ENCODE measurements at places on chromosomes 5 and 9. TPM values are rescaled to one million over a fixed set of nuclear protein-coding genes. Genes with fewer than 3 reads are reported as not detected.

Gene RACK1
- total RNA-seq: 1,089 TPM

Gene PFDN1
- 37.6 TPM for total RNA-seq

Gene TEK
- total RNA-seq: not detected

Gene SPATA9
- total RNA-seq: 2.0 TPM

Gene SLC36A3
- not detected for total RNA-seq

Gene ZFP2
- 0.54 TPM for total RNA-seq

Gene VCAN
- total RNA-seq: 2.3 TPM

Gene DMRT3
- not detected for total RNA-seq

Gene SLC28A3
- total RNA-seq: 0.16 TPM

GRCh38 chr5:1090538-1090937 is 21.3 kb downstream of the SLC12A7 start:
- peaks cover 2% of the 10 kb centered on the region for H3K36me3 ChIP-seq
- no peaks in the 10 kb centered on the region for H3K27me3 ChIP-seq
- no peak for DNase-seq
- no peak overlapping the region for H3K27ac ChIP-seq
- H3K4me3 ChIP-seq: no peak overlapping the region

DNA sequence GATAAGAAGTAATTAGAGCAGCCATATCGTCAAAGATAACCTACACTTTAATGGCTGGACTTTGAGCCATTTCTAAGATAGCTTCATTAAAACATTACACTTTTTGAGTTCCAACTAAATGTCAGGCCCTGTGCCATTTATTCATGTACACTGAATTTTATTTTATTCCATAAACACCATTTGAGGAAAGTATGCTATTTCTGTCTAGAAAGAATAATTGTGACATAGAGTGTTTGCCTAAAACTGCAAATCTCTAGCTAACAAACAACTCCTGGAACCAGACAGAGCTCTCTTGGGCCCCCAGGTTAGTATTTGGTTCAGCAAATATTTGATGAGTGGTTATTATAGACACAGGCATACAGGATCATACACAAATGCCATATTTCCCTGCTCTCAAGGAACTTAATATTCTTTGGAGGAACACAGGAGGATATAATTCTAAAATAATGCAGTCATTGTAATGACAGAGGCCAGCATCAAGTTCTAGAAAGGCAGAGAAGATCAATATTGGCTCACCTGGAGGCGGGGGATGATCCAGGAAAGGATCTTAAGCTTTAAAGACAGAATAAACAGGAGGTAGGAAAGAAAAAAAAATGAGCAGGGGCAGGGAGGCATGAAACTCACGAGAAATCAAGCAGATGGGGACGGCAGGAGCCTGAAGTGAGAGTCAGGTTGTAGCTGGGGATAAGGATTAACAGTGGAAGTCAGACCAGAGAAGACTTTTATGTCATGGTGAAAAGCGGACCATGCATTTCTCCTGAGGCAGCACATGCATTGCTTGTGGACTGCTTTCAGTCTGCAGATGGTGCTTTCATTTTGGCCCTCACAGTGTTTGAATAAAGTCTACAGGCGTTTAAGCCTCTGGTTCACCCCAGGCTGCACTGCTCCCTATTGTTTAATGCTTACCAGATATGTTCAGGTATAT is 127.7 kb downstream of the GCNT1 start:
- H3K27me3 ChIP-seq: no peaks in the 10 kb centered on the region
- no peak overlapping the region for H3K4me3 ChIP-seq
- peaks cover 2% of the 10 kb centered on the region for H3K4me1 ChIP-seq
- no peak for DNase-seq
- H3K27ac ChIP-seq: no peak overlapping the region

DNA sequence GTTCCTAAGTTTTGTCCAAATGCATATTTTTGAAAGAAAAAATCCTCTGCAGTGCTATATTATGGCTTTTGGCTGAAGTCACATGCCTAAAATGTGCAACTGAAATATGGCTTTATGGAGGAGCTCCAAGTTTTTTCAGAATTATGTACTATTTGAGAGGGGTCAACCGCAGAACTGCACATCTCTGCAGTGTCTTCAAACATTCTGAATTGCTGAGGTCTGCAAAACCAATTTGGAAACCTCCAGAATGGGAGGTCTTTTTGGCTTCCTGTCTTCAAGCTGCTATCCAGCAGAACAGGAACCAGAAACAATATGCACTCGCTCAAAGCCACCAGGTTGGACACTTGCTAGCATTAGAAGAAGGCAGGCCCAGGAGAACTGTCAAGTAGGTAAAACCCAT is 376.0 kb upstream of the PAPPA start:
- H3K27me3 ChIP-seq: no peaks in the 10 kb centered on the region
- no peak for DNase-seq
- no peak overlapping the region for H3K27ac ChIP-seq
- H3K4me3 ChIP-seq: no peak overlapping the region
- no peaks in the 10 kb centered on the region for H3K4me1 ChIP-seq
- no peaks in the 10 kb centered on the region for H3K36me3 ChIP-seq

- no peak overlapping the region for H3K4me3 ChIP-seq
- H3K36me3 ChIP-seq: peaks cover 6% of the 10 kb centered on the region
- no peaks in the 10 kb centered on the region for H3K4me1 ChIP-seq
- DNase-seq: no peak
- H3K27me3 ChIP-seq: no peaks in the 10 kb centered on the region
- H3K27ac ChIP-seq: no peak overlapping the region
Observed at GRCh38 chr9:37149666-37150308, 29.4 kb downstream of the ZCCHC7 start.

GRCh38 chr9:132114102-132114707 is 34.5 kb upstream of the MED27 start:
- no peaks in the 10 kb centered on the region for H3K4me1 ChIP-seq
- H3K36me3 ChIP-seq: no peaks in the 10 kb centered on the region
- no peaks in the 10 kb centered on the region for H3K27me3 ChIP-seq
- H3K27ac ChIP-seq: no peak overlapping the region

- DNase-seq: no peak
- no peaks in the 10 kb centered on the region for H3K4me1 ChIP-seq
- no peak overlapping the region for H3K4me3 ChIP-seq
- no peak overlapping the region for H3K27ac ChIP-seq
- H3K36me3 ChIP-seq: no peaks in the 10 kb centered on the region
Observed at GRCh38 chr5:61399679-61400078, 67.6 kb downstream of the ZSWIM6 start.

DNA sequence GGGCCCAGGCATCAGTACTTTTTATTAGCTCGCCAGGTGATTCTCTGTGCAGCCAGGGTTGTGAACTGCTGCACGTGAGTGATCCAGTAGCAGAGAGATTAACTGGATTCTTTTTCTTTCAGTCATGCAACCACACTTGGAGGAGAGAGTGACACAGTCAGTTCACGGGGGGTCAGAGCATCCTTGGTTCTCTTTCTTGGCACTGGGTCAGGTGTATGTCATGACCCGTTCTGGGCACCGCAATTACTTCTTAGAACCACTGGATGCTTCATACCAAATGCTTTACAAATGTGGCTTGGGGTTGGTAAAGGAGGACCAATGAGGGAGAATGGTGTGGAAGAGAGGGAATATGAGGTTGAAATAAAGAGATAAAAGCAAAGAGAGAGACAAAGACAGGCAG is 368.7 kb downstream of the MLLT3 start:
- H3K27ac ChIP-seq: no peak overlapping the region
- no peaks in the 10 kb centered on the region for H3K27me3 ChIP-seq
- no peak for DNase-seq

DNA sequence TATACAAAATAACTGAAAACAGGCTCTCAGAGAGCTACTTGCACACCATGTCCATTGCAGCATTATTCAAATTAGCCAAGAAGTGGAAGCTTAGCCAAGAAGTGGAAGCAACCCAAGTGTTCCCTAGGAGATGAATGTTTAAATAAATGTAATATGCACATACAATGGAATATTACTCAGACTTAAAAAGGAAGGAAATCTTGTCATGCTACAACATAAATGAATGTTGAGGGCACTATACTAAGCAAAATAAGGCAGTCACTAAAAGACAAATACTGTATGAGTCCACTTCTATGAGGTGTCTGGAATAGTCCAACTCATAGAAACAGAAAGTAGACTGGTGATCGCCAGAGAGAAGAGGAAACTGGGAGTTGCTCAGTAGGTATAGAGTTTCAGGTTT is 438.1 kb downstream of the MAT2B start:
- no peaks in the 10 kb centered on the region for H3K4me1 ChIP-seq
- no peaks in the 10 kb centered on the region for H3K36me3 ChIP-seq

GRCh38 chr5:162496100-162496808 is 428.7 kb downstream of the GABRG2 start:
- H3K4me1 ChIP-seq: no peaks in the 10 kb centered on the region
- H3K27me3 ChIP-seq: no peaks in the 10 kb centered on the region
- no peak for DNase-seq
- no peaks in the 10 kb centered on the region for H3K36me3 ChIP-seq

GRCh38 chr5:181217111-181217802 is 5.8 kb upstream of the TRIM41 start:
- no peaks in the 10 kb centered on the region for H3K36me3 ChIP-seq
- peak; percentile 84 for DNase-seq
- no peaks in the 10 kb centered on the region for H3K27me3 ChIP-seq
- H3K4me1 ChIP-seq: peaks cover 53% of the 10 kb centered on the region
- peak overlapping the region; percentile 61 for H3K4me3 ChIP-seq

DNA sequence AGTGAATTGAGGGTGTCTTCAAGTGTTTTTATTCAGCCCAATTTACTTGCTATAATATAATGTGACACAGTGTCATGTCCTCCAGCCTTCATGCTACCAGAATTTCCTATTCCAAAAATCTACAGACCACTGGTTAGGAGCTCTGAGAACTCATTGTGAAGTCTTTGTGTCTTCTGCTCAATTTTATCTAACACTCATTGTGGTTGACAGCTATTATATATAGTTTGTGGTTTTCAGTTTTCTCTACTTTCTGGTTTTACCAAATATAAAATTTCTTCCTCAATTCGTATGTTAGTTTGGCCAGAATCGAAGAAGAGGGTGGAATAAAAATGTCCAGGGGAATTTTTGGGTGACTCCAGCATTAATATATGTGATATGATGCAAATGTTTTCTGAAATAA is 509.3 kb upstream of the NUDT12 start:
- no peak overlapping the region for H3K4me3 ChIP-seq
- no peaks in the 10 kb centered on the region for H3K36me3 ChIP-seq
- DNase-seq: no peak

GRCh38 chr9:100575765-100576386 is 2.0 kb upstream of the CAVIN4 start:
- H3K4me1 ChIP-seq: no peaks in the 10 kb centered on the region
- no peaks in the 10 kb centered on the region for H3K27me3 ChIP-seq
- H3K27ac ChIP-seq: no peak overlapping the region
- no peak for DNase-seq
- no peaks in the 10 kb centered on the region for H3K36me3 ChIP-seq

DNA sequence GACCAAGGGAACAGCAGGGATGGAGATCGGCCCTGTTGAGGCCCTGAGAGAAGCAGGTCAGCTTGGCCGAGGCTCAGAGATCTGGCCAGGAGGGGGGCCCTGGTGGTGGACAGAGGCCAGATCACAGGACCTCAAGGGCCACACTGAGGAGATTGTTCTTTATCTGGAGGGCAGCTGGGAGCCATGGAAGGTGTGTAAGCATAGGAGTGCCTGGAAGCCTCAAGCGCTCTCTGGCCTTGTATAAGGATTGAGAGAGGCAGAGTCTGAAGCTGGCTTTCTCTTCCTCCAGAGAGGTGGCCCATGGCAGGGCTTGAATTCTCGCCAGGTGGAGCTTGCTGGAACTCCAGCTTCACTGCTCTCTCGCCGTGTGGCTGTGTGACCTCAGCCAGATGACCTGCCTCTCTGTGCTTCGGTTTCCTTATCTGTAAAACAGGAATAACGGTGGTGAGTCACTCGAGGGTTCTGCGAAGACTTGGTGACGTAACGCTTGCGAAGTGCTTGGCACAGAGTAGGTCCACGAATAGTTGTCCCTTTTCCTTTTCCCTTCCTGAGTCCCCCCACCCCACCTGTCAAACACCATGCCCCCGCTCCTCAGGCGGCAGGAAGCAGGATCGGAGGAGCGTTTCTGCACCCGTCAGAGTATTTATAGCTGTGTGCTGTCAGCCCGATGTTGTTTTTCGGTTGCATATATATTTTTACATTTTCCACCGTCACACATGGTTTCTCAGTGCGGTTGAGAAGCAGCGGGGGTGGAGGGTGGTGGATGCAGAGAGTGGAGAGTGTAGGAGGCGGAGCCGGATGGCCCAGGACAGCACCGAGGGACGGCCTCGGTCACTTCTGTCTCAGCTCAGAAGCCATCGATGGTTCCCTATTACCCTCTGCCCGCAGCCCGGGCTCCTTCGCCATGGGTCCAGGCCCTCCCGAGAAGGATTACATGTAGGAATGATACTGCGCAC is 17.0 kb upstream of the CRB2 start:
- no peaks in the 10 kb centered on the region for H3K27me3 ChIP-seq
- no peaks in the 10 kb centered on the region for H3K36me3 ChIP-seq
- peak overlapping the region; percentile 79 for H3K27ac ChIP-seq
- H3K4me3 ChIP-seq: peak overlapping the region; percentile 29
- peaks cover 49% of the 10 kb centered on the region for H3K4me1 ChIP-seq

DNA sequence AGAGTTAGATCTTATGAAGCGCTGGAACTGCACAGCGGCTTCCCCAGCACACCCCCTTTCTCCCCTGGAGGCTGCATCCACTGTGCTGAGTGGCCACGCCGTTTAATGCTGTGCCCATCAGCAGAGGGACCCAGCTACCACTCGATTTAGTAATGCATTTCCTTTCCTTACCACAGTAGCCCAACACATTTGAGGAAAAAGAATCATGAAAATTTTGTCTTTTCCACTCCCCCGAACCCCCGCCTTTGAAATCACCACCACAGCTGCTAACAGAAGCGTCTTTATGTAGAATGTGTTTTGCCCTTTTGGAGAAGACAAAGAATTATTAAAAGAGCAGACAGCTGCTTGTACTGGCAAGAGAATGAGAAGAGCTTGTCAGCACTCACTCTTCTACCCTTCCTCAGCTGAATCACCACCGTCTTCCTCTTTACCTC is 73.2 kb downstream of the ACER2 start:
- no peak overlapping the region for H3K4me3 ChIP-seq
- H3K27me3 ChIP-seq: no peaks in the 10 kb centered on the region
- no peaks in the 10 kb centered on the region for H3K36me3 ChIP-seq
- H3K4me1 ChIP-seq: no peaks in the 10 kb centered on the region
- no peak for DNase-seq
- no peak overlapping the region for H3K27ac ChIP-seq

GRCh38 chr9:25678147-25678666 is at the start of gene TUSC1:
TSS of gene TUSC1 (minus strand) at chr9:25678444. CDS start at chr9:25678312, 132 bp downstream.
- H3K4me1 ChIP-seq: peaks cover 4% of the 10 kb centered on the region
- H3K36me3 ChIP-seq: no peaks in the 10 kb centered on the region
- no peaks in the 10 kb centered on the region for H3K27me3 ChIP-seq
- DNase-seq: no peak
- peak within 1 kb of the TSS; percentile 29 for H3K4me3 ChIP-seq

Data from natural killer cell (primary cell).